ENCODE measurements at places on chromosomes 11 and 22.

GRCh38 chr22:40238425-40239344 lies 61.0 kb downstream of the TNRC6B start:
- DNase-seq, result no peak

DNA sequence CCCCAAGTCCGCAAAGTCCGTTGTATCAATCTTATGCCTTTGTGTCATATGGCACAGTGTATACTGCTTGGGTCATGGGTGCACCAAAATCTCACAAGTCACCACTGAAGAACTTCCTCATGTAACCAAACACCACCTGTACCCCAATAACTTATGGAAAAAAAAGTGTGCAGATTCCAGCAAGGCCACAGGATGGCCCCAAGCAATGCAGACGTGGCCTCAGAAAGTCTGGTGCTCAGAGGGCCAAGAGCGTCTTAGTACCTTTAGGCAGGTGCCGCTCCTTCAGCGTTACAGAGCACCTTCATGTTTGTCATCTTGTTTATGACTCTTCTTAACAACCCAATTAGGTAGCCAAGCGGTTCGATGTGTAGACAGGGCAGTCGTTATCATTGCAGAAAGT lies 65.3 kb downstream of the PRDM11 start:
- no peak for DNase-seq

DNA sequence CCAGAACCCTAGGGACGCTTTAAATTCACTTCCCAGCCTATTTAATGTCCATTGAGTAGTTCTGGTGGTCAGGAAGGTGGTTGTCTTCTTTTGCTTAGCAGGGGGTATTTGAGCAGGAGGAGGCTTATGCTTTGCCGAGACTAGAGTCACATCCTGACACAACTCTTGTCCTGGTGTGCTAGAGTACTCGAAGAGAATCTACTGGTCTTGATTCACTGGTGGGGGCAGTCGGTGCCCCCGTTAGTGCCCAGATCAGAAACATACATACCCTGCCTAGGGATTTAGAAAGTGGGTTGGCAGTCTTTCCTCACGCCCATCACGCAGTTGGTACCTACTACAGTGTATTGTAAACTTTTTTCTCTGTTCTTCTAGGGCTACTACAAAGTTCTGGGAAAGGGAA lies 2.7 kb downstream of the RPL27A start:
- DNase-seq, result no peak

- DNase-seq, result peak; percentile 40
Observed at GRCh38 chr11:48019217-48019584, 38.8 kb downstream of the PTPRJ start.

GRCh38 chr11:21969841-21970240 lies 223.0 kb upstream of the ANO5 start:
- DNase-seq, result no peak

DNA sequence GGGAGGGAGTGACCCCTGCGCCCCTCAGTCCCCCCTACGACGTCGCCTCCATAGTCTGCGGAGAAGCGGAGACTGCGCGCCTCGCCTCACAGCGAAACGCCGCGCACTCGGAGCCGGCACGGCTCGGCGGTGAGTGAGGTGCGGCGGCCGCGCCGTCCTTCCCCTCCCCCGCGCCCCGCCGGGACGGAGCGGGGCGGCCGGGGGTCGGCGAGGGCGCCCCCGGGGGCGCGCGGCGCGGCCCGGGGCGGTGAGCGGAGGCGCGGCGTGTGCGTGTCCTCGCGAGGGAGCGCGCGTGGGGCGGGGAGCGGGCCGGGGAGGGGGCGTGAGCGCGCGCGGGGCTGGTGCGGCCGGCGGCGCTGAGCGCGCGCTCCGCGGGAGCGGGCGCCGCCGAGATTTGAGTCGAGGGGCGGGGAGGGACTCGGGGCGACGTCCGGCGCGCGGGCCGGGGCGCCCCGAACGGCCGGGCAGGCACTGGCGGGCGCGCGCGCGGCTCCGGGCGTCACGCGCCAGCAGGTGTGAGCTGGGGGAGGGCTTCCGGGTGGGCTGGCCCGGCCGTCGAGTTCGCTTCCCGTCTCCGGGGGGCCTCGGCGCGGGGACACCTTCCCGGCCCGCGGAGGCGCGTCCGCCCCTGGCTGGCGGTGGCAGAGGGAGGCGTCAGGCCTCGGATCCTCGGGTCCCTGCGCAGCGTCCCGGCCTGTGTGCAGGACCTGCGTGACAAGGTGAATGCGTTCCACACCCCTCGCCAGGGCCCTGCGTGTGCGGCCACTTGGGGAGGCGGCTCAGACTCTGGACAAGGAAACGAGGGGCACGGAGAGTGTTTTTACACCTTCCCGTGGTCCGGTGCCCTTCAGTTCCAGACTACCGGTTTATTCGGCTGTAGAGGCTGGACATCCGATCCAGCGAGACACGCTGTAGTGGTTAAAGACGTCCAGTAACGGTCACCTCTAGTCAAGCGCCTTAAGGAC lies 50.4 kb downstream of the FAM83F start:
- peak; percentile 82 for DNase-seq

GRCh38 chr22:20552443-20553401 lies 45.3 kb downstream of the MED15 start:
- no peak for DNase-seq

DNA sequence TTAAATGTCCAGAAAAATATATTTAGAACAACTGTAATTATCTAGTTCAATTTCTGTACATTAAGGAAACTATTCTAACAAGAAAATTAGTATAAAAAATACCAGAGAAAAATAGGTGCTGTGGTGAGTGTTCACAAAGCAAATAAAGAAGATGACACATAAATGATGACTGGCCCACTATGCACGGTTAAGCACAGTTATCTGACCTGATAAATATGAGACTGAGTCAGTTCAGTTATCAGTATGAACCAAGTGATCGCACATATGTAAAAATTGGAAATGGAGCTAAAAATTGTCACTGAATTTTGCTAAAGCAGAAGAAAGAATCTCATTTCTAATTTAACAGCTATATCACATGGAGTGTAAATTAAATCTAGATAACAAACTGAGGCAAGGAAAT lies 18.8 kb upstream of the MAML2 start:
- DNase-seq, result no peak

- no peak for DNase-seq
Observed at GRCh38 chr22:50063589-50064393, 5.7 kb upstream of the TTLL8 start.

GRCh38 chr22:18073467-18073866 lies 4.3 kb upstream of the PEX26 start:
- DNase-seq, result no peak

- no peak for DNase-seq
Observed at GRCh38 chr11:76094740-76095139, 111.6 kb downstream of the WNT11 start.

DNA sequence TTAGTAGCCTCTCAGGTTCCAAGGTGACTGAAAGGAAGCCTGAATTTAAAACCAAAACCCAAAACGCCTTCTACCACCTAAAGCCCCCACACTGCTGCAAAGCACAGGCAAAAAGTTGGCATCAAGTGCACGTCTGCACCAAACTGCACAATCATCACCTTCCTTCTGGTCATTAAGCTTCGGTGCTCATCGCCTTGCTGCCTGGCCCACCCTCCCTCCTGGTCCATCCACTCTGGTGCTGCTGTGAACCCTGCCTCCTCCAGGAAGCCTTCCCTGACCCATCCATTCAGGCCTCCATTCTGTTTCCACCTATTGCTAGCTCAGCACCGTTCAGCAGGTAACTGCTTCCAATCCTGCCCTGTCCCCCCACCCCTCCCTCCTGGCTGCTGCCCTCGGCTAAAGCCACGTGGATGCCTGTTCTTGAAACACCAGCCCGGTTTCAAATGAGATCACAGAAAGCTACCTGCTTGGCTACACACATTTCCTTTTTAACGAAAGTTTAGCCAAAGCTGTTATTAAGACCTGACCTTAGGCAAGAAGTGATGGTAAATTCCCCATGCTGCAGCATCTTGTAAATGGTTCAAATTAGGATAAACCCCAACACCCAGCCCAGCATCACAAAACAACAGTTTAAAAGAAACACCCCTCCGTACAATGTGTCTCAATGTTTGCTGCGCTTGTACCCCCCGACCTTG lies 53.8 kb upstream of the CD5 start:
- DNase-seq, result no peak

DNA sequence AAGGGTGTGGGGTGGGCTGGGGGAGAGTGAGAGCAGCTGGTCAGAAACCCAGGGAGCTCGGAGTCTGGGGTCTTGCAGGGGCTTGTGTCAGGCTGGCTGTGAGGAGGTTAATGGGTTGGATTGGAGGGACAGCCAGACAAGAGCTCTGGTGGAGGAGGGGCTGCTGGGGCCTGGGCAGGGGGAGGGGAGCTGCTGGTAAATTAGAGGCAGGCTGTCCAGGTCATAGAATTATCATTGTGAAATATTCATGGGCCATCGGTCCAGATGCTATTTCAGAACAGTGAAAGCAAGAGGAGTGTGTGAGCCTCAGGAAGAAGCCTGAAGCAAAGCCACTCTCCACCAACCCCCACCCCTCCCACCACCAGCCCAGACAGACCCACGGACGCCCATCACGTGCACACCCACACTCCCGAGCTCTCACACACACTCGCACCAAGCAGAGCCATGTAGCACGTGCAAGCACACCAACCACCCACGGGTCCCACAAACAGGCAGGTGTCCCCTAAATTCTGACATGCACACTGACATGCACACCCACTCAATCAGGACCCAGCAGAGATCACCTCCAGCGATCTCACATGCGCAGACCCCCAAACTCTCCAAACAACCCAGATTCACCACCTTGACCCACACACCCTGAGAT lies 18.8 kb downstream of the RTN4RL2 start:
- no peak for DNase-seq

GRCh38 chr22:45804986-45805325 lies 133.3 kb downstream of the ATXN10 start:
- no peak for DNase-seq

DNA sequence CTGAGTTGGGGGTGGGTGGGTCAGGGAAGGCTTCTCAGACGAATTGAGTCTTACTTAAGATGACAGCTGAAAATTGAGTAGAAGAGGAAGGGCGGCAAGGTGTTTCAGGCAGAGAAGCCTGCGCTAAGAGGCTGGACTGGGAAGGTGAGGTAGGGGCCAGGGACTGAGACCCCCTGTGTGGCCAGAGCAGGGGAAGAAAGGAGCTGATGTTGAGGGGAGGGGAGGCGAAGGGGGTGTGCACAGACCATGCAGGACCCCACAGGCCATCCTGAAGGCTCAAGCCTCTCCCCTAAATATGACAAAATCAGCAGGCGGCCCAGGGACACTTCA lies 40.6 kb upstream of the CREB3L1 start:
- DNase-seq, result no peak

GRCh38 chr22:46763051-46763705 lies 728 bp downstream of the TBC1D22A start:
- DNase-seq, result no peak

- DNase-seq, result no peak
Observed at GRCh38 chr22:25572708-25573171, 8.3 kb downstream of the GRK3 start.

GRCh38 chr11:123479048-123479837 lies 49.2 kb downstream of the GRAMD1B start:
- DNase-seq, result no peak

DNA sequence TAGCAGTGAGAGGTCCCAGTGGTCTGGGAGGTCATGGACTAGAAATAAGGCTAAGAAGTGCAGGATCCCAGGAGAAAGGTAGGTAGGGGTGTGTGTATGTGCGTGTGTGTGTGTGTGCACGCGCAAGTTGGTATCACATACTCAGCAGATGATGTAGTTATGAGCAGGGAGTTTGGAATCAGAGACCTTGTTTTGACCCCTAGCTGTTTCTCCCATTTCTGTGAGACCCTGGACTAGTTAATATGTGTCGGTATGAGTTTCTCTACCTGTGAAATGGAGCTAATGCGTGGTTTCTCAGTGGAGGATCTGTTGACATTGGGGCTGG lies 1.3 kb downstream of the SERPING1 start:
- no peak for DNase-seq

- DNase-seq, result no peak
Observed at GRCh38 chr11:95570845-95571244, 218.7 kb downstream of the FAM76B start.

DNA sequence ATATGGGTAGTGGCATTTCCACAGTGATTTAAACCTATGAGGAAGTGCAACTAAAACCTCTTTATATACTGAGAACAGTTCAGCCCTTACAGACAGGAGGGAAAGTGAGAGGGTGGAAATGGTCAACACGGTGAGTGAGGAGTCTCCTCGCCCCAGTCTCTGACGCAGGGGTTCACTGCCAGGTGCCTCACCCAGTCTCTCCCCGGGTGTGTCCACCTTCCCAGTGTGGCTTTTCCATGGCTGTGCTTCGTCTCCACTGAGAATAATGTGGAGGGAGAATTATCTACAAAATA lies 116.6 kb upstream of the TOP3B start:
- DNase-seq, result no peak

DNA sequence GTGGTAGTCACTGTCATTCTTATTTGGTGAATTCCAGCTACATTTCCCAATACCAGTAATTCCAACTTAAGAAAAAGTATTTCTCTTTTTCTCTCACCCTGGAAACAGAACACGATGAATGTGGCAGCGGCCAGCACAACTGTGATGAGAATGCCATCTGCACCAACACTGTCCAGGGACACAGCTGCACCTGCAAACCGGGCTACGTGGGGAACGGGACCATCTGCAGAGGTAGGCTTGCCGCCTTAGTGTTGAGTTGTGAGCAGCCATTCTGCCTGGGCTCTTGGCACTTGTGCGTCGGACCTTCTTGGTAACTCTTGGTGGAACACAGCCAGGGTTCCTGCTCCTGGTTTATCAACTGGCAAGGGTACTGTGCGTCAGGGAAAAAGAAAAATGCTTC lies 559.8 kb downstream of the NELL1 start:
- DNase-seq, result no peak

DNA sequence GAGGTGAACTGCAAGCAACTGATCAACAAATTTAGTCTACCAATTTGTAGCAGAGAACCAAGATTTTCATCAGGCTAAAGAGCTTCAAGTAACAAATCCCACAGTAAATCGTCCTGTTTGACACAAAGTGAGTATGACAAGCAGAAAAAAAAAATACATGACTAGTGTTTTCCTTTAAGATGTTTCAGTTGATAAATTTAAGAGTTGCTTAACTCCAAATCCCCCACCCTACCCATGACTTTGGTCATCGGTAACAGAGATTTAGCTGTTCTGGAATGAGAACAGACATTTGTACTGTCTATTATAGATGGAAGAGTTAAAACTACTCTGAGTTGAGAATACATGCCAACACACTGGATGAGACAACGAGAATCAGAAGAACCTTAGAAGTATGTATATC lies 165.0 kb upstream of the MTMR2 start:
- no peak for DNase-seq

GRCh38 chr11:5297721-5298323 lies 3.9 kb downstream of the OR51B4 start:
- no peak for DNase-seq

Measured in stimulated activated CD4-positive, alpha-beta T cell treated with anti-CD3 and anti-CD28 coated beads, Interleukin-15, amount 100 ng/mL, for 24 hours (primary cell).